ENCODE measurements at places on chromosomes 2 and 18.

DNA sequence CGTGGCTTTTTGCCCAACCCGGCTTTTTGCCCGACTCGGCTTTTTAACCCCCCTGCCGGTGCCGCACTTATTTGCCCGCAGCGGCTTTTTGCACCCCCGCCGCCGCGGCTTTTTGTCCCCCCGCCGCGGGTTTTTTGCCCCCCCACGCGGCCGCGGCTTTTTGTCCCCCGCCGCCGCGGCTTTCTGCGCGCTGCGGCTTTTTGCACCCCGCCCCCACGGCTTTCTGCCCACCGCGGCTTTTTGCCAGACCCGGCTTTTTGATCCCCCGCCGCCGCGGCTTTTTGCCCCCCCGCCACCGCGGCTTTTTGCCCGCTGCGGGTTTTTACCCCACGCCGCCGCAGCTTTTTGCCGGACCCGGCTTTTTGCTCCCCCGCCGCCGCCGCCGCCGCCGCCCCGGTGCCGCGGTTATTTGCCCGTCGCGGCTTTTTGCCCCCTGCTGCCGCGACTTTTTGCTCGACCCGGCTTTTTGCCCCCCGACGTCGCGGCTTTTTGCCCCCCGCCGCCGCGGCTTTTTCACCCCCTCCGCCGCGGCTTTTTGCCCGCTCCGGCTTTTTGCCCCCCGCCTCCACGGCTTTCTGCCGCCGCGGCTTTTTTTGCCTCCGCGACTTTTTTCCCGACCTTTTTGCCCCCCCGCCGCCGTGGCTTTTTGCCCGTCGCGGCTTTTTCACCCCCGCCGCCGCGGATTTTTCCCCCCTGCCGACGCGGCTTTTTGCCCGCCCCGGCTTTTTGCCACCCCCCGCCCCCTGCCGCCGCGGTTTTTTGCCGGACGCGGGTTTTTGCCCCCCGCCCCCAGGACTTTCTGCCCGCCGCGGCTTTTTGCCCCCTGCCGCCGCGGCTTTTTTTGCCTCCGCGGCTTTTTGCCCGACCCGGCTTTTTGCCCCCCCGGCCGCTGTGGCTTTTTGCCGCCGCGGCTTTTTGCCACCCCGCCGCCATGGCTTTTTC is 2786.5 kb downstream of the RPIA start:
- no peak for DNase-seq

GRCh38 chr2:105849431-105850179 is 104.9 kb downstream of the NCK2 start:
- DNase-seq = no peak

- no peak for DNase-seq
Observed at GRCh38 chr2:65479524-65479923, 47.1 kb upstream of the SPRED2 start.

DNA sequence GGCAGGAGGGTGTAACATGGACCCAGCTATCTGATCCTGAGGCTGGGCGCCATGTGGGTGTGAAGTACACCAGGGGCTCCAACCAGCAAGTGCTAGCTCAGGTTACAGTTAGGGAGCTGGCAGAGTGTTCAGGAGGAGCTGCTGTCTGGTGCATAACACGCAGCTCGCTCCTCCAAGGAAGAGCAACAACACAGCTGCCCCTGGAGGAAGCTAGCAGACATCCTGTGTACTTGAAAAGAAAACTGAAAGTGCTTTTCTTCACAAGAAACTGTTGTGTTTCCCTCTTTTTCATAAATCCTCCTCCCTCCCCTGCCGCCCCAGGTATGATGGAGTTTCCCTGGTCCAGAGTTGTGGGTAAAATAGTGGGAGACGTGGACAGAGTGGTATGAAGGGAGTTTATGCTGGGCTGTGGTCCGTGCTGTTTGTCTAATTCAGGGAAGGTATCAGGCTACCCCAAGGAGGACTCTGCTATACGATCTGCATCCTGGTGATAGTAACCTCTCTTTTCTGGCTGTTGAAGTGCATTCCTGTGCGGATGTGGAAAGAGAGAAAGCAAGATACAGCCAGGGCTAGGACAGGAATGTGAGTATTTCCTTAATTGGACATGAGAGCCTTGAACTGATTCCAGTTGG is 6.1 kb upstream of the LBH start:
- no peak for DNase-seq

- no peak for DNase-seq
Observed at GRCh38 chr2:21096458-21096857, 27.3 kb upstream of the TDRD15 start.

DNA sequence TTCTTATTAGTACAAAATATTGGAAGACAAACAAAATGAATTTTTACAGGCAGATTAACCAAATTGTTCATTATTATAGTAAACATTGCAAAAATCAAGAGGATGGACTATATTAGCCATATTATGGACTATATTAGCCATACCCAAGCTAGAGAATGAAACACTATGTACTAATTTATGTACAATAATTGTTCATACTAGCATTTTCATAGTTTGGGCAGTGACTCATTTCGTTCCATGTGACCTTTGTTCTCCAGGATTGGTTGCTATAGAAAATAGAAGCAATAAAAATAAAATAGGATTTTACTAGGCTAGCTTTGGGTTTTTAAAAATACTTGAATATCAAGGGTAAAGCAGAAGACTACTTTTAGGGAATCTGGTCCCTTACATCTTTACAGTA is 176.8 kb downstream of the ZEB2 start:
- DNase-seq = no peak

DNA sequence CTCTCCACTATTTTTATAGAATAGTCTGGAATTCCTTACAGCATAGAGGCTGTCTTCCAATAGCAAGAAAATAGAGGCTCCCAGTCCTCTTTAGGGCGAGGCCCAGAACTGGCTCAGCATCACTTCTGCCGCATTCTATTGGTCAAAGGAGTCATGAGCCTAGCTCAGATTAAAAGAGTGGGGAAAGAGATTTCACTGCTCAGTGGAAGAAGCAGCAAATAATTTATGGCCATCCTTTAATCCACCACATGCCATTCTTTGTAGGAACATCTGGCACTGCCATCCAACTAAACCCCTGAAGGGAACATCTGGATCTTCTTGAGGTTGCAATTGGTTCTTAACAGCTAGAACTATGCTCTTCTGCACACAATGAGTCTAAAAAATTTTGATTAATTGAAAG is 43.4 kb upstream of the NEUROD1 start:
- DNase-seq = no peak

GRCh38 chr18:28043631-28044030 is 133.3 kb downstream of the CDH2 start:
- DNase-seq = no peak

GRCh38 chr2:23947350-23947749 is 7.1 kb downstream of the UBXN2A start:
- no peak for DNase-seq

GRCh38 chr2:76812156-76812555 is 710.0 kb downstream of the LRRTM4 start:
- DNase-seq = no peak

DNA sequence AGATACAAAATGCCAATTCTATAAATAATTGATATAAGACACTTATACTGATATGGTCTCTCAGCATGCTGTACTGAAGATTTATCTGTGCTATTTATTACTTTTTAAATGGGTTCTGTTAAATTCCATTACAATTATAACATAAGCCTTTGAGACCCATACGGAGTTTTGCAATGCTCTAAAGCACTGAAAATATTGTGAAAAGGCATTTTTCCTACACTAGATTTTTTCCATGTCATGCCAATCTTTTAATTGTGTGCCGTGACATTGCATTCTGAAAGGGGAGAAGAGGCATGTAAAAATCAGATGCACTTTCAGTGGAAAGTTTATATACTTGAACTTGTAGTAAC is 46.5 kb downstream of the EFEMP1 start:
- no peak for DNase-seq

DNA sequence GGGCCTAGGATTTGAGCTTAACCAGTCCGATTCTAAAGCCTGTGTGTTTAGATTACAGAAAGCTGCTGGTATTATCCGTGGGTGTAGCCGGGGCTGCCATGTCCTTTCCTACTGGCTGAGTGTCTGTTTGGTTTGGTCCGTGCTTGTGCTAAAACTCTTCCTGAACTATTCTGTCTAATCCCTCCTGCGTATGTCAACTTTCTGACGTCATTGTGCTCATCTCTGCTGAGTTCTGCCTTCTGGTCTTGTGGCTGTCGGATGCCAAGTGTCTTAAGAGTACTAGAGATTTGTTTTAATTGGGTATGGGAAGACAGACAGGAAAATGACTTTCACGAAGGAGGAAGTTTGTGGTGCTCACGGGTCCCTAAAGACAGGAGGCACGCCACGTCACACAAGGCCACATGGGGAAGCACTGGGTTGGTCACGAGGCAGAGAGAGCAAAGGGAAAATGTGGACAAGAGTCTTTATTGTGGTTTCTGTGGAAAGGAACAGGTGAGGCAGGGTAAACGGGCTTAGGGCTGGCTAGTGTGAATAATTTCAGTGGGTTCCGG is 31.8 kb upstream of the NTSR2 start:
- DNase-seq = no peak

DNA sequence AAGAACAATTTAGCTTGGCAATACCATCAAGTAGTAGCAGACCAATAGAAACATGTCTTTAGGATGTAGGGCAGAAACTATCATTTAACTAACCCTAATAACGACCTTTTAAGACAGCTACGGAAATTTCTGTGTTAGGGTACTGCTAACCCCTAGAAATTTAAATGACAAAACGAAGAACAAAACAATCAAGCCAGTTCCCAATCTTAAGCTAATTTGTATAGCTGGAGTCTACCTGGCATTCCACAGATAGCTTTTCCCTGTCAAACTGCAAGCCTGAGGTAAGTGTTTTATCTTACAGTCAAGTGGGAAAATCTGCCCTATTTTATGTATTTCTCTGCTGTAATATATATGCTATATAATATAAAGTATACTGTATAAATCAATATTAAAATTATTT is 37.6 kb upstream of the CDKL4 start:
- no peak for DNase-seq

DNA sequence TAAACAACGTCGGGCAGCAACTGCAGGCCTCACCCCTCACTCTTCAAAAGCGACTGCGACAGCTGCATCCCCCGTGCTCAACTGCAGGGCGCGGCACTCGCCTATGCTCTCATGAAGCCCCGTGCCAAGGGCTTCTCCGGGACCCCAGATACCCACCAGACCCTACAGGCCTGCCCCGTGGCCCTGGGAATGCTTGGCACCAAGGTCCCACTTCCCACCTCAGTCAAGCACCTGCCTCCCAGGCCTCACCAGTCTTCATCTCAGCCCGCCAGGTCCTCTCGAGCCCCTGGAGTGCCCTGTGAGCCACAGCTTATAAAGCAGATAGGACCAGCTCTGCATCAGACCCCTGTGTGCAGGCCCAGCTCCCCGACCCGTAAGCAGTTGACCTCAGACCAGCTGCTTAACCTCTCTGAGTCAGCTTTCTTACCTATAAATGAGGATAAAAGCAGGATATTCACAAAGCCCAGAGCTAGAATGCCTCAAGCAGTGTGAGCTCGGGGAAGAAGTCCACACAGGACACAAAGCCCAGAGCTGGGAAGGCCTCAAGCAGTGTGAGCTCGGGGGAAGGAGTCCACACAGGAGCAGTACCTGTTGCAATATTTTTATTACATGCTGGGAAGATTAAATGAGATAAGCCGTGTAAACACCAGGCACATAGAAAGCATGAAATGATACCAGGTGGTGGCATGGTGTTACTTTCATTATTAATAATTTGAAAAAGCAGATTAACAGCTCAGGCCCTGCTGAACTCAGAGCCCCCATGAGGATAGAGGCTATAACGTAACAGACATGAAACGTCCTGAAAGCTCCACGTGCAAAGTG is 96.9 kb downstream of the HDAC4 start:
- no peak for DNase-seq

DNA sequence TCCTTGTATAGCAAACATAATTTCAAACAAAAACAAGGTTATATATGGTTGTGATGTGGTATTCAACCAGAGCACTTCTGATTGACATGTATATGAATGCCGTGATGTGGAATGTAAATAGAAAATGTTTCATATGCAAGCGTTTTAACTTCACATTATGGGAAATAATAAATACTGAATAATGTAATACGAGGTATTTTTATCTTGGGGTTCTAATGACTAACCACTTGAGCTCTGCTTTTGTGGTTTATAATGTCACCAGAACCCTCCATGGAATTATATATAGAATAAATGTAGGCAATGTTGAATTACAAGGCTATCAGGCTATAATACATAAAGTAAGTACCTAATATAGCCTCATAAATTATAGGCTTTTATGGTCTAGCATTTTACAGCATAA is 72.4 kb downstream of the ZNF521 start:
- no peak for DNase-seq

DNA sequence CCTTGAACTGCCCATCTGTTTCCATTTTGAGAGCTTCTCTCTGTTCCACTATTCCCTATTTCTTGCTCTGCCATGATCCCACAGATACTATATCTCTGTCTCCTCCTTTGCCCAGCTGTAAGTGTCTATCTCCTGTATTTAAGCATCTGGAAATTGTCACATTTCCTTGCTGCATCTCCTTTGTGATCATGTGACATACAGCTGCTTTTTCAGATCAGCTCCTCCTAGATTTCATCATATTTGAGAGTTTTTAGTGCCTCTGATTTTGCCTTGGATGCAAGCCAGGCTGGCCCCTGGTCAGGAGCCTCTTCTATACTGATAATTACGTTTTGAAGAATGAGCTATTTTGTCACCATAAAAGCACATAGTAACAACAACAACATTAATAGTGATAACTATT is 131.7 kb upstream of the TNP1 start:
- no peak for DNase-seq

DNA sequence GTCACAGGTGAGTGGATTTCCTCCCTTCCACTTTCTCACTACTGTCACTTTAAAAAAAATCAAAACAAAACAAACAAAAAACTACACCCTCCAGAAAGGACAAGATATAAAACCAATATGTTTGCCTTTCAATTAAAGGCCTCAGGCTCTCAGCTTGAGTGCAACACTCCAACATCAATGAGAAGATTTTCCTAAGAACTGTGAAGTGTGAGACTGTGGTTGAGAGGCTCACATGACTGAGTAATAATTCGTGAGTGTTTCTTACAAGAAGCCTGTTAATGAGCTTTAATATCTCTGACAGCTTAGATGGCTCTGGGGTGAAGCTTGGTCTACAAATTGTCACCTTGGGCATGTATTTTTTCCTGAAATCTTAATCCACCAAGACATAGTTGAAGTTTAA is 216.1 kb downstream of the ETAA1 start:
- no peak for DNase-seq

DNA sequence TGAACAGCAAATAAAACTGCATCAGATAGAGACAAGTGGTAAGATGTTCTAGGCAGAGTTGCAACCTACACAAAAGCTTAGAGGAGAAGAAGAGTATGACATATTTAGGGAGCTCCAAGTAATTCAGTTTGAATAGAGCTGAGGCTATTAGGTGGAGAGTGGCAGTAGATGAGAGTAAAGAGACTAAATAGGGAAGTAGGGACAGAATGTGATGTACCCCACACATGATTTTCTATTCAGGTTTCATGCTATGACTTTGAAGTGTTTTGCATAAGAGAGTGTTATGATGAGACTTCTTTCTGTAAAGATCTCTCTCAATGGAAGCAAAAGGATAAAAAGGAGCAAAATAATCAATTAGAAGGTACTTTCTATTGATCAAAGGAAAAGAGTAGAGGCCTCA is 206.8 kb upstream of the ERBB4 start:
- no peak for DNase-seq

GRCh38 chr2:224034017-224034416 is 5.1 kb downstream of the SERPINE2 start:
- DNase-seq = no peak

GRCh38 chr2:62661263-62661635 is 44.3 kb upstream of the EHBP1 start:
- no peak for DNase-seq

GRCh38 chr2:238940806-238941205 is 92.9 kb downstream of the TWIST2 start:
- no peak for DNase-seq

Measured in stimulated activated CD4-positive, alpha-beta T cell treated with anti-CD3 and anti-CD28 coated beads, Interleukin-12 subunit alpha, Interleukin-12 subunit beta, amount 100 ng/mL, for 24 hours (primary cell).